ENCODE measurements at places on chromosomes 2 and 18. TPM values are rescaled to one million over a fixed set of nuclear protein-coding genes. Genes with fewer than 3 reads are reported as not detected.

DNA sequence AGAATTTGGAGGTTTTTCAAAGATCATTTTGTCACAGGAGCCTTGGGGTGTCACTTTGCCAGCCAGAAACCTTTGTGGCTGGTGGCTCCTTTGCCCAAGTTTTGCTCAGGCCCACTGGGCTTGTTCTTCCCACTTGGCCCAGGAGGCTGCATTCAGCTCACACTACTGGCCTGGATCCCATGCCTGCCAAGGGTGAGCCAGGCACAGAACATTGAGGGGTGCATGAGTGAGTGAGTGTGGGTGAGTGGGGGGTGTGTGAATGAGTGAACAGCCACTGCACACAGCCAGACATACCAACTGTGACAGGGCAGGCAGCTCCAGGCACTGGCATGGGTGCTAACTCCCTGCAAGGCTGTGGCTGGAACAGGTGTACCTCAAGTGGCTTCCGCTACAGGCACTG is 39.6 kb downstream of the FAM171B start:
- peaks cover 10% of the 10 kb centered on the region for H3K4me1 ChIP-seq
- no peaks in the 10 kb centered on the region for H3K27me3 ChIP-seq
- no peaks in the 10 kb centered on the region for H3K36me3 ChIP-seq
- no peak overlapping the region for H3K4me3 ChIP-seq
- DNase-seq, result no peak

- H3K36me3 ChIP-seq, result no peaks in the 10 kb centered on the region
- H3K27ac ChIP-seq, result no peak overlapping the region
- no peak for DNase-seq
- H3K4me3 ChIP-seq, result no peak overlapping the region
- H3K27me3 ChIP-seq, result peaks cover 55% of the 10 kb centered on the region
- H3K4me1 ChIP-seq, result peaks cover 17% of the 10 kb centered on the region
Measured at GRCh38 chr2:144520756-144521487, 1.0 kb upstream of the ZEB2 start.

DNA sequence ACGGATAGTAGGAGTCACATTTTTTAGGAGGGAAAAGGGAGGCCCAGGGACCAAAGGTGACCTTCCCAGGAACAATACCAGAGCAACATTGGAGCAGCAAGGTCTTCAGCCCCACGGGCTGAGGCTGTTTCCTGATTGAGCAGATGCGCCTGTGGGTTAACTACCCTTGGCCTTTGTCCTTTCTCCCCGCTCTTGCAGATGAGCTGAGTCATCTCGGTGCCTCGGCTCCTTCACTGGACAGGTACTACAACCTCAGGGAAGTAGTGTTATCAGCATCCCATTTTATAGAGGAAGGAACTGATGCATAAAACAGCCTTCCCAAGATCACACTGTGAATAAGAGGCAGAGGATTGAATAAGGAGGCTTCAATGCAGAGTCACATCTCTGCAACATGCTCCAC is 43.5 kb downstream of the DHRS9 start:
- H3K27ac ChIP-seq, result no peak overlapping the region
- no peak overlapping the region for H3K4me3 ChIP-seq
- H3K4me1 ChIP-seq, result no peaks in the 10 kb centered on the region
- H3K36me3 ChIP-seq, result no peaks in the 10 kb centered on the region
- DNase-seq, result no peak

The RESP18 gene
- total RNA-seq, result not detected

DNA sequence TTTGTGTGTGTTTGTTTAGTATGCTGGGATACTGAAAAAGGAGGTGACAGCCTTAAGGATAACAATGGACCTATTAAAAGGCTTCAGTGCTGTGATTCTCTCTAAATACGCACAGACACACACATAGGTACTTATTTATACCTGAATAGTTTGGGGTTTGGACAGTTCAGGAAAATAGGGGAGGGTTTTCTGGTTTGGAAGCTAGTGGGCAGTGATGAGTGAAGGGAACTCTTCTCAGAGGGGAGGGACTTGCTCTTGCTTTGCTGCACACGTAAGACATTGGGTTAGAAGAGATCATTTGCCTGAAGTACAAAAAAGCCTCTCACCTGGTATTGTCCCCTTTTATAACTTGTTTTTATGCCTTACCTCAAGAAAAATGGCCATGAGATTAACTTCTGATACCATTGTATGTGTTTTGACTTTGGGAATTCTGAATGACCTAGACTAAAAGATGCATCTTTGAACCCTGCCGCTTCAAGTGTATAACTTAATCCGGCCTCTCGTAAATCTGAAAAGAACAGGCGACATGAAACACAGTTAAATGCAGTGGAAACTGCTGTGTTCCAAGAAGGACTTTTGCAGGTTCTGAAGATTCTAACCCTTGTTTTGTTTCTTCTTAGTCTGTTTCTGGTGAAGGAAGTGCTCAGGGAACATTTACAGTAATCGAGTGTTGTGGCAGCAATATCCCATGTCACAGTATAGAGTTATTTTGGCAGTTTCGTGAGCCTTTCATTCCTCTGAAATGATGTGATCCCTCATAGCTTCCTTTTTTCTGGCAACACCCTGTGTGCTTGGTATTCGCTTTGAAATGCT is 2.5 kb downstream of the CRIM1 start:
- no peaks in the 10 kb centered on the region for H3K27me3 ChIP-seq
- no peak for DNase-seq
- peaks cover 28% of the 10 kb centered on the region for H3K4me1 ChIP-seq
- no peak overlapping the region for H3K27ac ChIP-seq
- H3K36me3 ChIP-seq, result no peaks in the 10 kb centered on the region
- peak overlapping the region; percentile 80 for H3K4me3 ChIP-seq

DNA sequence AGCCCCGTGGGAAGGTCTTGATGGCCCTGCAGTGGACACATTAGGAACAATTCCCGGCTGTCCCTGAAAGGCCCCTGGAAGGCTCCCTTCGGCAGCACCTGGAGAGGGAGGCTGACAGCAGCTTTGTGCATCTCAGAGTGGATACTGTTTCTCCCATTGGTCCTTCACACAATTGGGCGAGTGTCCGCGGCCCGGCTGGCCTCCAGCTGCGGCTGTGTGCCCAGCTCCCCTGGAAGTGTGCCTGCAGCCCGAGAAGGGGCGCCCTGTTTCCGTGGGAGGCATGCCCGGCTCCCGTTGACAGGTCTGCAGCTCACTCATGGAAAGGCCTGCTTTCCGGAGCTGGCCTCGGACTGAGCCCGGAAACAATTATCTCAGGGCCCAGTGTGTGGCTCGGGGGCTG is 103.7 kb downstream of the LPIN1 start:
- H3K4me3 ChIP-seq, result no peak overlapping the region
- H3K27ac ChIP-seq, result no peak overlapping the region
- H3K27me3 ChIP-seq, result no peaks in the 10 kb centered on the region
- H3K4me1 ChIP-seq, result 0 out of 2 replicates have a peak, but pooled peaks cover 2% of the 10 kb centered on the region

DNA sequence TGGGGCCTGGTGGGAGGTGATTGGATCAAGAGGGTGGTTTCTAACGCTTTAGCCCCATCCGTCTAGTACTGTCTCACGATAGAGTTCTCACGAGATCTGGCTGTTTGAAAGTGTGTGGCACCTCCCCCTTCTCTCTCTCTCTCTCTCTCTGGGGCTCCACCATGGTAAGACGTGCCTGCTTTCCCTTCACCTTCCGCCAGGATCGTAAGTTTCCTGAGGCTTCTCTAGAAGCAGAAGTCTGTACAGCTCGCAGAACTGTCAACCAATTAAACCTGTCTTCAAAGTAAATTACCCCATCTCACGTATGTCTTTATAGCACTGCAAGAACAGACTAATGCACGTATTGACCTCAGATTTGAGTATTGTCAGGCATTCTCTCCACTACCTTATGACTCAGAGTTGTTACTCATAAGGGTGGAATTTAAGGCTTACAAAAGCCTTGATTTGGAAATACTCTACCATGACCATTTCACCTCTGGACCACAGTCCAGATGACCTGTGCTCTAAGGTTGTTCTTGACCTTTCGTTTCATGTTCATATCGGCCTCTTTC is 99.5 kb upstream of the AGAP1 start:
- no peaks in the 10 kb centered on the region for H3K4me1 ChIP-seq
- no peak overlapping the region for H3K27ac ChIP-seq
- H3K4me3 ChIP-seq, result no peak overlapping the region

GRCh38 chr2:163407296-163407695 is 328.5 kb downstream of the FIGN start:
- no peak overlapping the region for H3K4me3 ChIP-seq
- no peak for DNase-seq
- H3K27ac ChIP-seq, result no peak overlapping the region
- no peaks in the 10 kb centered on the region for H3K4me1 ChIP-seq
- H3K36me3 ChIP-seq, result no peaks in the 10 kb centered on the region

The CCBE1 gene
- 4.4 TPM for total RNA-seq

All from H1 (cell line).